ENCODE measurements at places on chromosomes 2 and 18.

DNA sequence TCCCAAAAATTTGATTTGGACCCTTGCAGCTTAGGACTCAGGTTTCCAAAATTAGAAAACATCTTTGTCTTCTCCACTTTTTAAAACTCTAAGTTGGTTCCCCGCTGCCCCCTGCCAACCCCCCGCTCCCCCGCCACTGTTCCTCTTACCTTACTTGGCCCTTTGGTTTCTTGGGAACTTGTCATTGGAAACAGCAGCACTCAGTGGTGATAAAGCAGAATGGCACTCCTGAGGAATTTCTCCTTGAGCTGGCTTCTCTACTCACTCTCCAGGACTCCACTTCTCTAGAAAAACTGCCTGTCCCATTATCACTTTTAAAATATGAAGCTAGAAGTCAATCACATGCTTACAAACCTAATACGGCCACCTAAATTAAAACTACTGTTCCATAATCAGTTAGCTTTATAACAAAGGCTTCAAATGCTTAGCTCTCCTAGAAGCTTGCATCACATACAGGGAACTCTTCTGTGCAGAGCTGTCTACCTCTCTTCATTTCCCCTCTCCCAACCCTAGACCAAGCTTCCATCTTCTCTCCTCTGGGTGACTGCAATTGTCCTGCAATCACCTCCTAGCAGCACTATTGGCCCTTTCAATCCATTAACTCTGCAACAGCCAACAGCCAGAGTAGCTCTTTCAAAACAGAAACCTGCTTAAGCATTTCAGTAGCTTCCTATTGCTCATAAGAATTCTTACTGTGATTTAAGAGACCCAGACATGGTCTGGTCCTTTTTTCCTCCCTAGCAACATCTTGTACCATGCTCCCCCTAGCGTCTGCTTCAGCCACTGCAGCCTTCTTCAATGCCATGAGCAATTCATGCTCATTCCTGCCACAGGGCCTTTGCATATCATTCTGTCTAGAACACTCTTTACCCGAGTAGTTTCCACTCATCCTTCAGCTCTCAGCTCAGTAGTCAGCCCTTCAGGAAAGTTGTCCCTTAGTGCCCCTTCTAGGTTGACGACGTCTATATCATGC lies 15.2 kb upstream of the PLEKHM3 start:
- peak; percentile 77 for DNase-seq

DNA sequence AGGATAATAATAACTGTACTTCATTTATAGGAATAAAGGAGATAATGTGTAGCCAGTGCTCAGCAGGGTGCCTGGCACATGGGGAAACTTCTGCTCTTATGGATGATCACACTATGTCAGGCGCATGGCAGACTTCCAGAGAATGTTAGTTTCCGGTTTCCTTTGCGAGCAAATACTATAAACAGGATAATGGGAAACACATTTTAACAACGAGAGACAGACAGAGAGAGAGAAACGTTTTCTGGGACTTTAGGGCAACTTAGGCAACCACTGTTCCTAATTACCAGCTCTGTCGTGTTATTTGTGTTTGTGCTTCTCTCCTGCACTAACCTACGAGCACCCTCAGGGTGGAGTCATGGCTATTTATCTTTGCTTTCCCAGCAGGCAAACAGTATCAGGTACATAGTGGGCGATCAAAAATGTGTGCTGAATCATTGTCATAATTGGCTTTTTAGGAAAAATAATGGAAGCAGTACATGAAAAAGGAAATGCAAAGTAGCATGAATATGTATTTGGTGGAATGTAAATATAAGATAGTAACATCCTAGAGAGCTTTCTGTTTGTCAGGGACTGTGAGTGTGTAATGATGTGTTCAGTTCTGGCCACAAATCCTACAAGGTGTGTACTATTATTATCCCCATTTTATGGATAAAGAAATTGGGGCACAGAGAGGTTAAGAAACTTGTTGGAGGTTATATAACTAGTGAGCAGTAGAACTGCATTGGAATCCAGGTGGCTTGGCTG lies 36.8 kb upstream of the IGFBP2 start:
- no peak for DNase-seq

- no peak for DNase-seq
Measured at GRCh38 chr2:237630216-237631000, 3.0 kb downstream of the LRRFIP1 start.

- no peak for DNase-seq
Measured at GRCh38 chr2:207828361-207829057, 58.8 kb upstream of the FZD5 start.

DNA sequence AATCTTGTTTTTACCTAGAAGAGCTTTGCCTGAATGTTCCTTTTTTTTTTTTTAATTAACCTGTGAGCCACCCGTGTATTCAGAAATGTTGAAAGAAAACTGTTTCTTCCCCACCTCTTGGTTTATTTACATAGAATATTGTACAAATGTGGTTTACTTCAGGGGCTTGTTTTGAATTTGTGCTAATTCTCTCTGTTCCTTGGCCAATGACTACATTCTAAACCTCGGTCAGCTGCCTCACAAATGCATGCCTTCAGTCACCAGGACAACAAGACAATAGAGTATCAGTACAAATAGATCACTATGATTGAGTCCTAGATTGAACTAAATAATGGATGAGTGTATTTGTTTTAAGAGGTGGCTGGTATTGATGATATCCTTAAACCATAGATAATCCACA lies 36.0 kb downstream of the AGFG1 start:
- DNase-seq = no peak

- no peak for DNase-seq
Measured at GRCh38 chr2:178954049-178954448, 95.9 kb downstream of the CCDC141 start.
